Activated T-cell treated with anti-CD3 and anti-CD28 coated beads, Interleukin-2, amount 50 U/mL, for 72 hours (primary cell): ENCODE measurements at places on chromosomes 4 and X. TPM values are rescaled to one million over a fixed set of nuclear protein-coding genes. Genes with fewer than 3 reads are reported as not detected.

ZAR1 gene
- total RNA-seq, result not detected

CCKAR gene
- total RNA-seq, result not detected

CYSLTR1 gene
- total RNA-seq, result 2.9 TPM

GPR82 gene
- total RNA-seq, result not detected

GIMD1 gene
- total RNA-seq, result not detected

GRCh38 chr4:132437117-132437516, 712.0 kb upstream of the PCDH10 start:
- DNase-seq, result no peak
- no peak overlapping the region for H3K27ac ChIP-seq
- H3K27me3 ChIP-seq, result no peaks in the 10 kb centered on the region

DNA sequence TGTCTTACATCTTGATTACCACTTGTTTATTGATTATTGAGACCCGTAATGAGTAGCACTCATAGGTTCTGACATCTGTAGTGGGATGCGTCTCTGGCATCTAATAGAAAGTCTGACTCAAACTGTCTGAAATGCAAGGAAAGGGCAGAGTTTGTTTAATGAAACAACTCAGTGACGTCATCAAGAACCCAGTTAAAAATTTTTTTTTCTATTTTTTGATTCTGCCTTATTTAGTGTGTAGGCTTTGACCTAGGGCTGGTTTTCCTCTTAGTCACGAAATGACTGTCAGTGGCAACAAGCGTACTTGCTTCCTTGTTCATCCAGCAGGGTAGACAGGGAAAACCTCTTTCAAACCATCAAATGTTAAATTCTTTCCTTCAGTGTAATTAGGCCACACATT, 3.1 kb upstream of the CDKL5 start:
- H3K27ac ChIP-seq, result no peak overlapping the region
- peaks cover 6% of the 10 kb centered on the region for H3K27me3 ChIP-seq
- no peak for DNase-seq
- H3K4me3 ChIP-seq, result no peak overlapping the region
- no peaks in the 10 kb centered on the region for H3K36me3 ChIP-seq

GRCh38 chrX:7485061-7485460, 337.1 kb upstream of the PUDP start:
- H3K4me3 ChIP-seq, result no peak overlapping the region
- no peak overlapping the region for H3K27ac ChIP-seq
- H3K27me3 ChIP-seq, result no peaks in the 10 kb centered on the region
- H3K4me1 ChIP-seq, result no peaks in the 10 kb centered on the region
- H3K36me3 ChIP-seq, result no peaks in the 10 kb centered on the region
- DNase-seq, result no peak

DNA sequence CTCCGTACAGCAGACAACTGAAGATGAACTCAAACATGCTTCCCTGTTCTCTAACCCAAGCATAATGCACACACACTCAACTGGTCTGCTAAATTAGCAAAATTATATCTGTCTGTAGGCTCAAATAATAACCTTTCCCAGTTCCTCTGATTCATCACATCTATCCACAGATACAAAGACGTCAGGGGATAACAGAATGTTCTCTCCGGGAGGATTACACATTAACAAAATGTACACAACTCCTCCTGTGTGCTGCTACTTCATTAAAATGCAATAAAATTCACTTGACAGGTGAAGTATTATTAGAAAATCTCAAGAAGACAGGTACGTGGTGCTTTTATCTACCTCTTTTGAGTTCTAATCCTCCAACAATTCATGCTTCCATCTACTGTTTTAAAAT, 57.4 kb downstream of the FAT1 start:
- no peak overlapping the region for H3K27ac ChIP-seq
- DNase-seq, result no peak
- H3K4me1 ChIP-seq, result no peaks in the 10 kb centered on the region
- H3K27me3 ChIP-seq, result no peaks in the 10 kb centered on the region

DNA sequence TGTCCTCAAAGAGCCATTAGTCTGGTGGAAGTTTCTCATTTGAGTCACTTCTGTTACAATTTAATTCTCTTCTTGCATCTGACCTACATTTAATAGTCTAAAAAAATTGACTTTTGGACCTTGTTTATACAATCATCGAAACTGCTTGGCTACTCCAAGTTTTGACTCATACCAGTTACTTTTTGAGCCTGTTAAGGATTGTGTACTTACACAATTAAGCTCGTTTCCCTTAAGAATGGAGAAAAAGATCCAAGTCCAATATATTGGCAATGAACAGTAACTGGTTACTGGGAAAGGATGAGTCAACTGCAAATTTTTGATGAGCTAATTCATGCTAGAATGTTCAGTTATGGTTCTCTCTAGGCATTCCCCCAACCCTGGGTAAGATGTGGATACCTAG, 58.2 kb downstream of the DCX start:
- no peaks in the 10 kb centered on the region for H3K4me1 ChIP-seq
- no peak overlapping the region for H3K27ac ChIP-seq
- H3K27me3 ChIP-seq, result peaks cover 42% of the 10 kb centered on the region
- no peak for DNase-seq

GRCh38 chrX:9231491-9231890, 197.6 kb upstream of the FAM9B start:
- H3K27ac ChIP-seq, result no peak overlapping the region
- H3K36me3 ChIP-seq, result peaks cover 2% of the 10 kb centered on the region
- DNase-seq, result peak; percentile 5
- H3K4me3 ChIP-seq, result no peak overlapping the region

DNA sequence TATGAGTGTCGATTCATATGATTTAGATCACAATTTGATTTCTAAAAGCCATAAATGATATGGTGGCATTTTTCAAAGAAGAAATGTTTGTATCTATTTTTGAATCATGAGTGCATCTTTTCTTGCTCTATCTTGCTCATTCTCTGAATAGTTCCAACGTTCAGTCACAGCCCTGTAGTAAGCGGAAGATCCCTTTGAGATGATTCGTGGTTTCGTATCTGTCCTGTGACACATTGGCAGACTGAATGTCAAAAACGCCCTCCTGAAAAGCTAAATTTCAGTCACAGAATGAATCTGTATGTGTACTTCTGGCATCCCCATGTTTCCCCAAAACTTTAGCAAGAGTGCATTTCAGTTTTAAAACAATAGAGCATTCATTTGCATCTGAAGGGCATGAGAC, 1066.9 kb upstream of the TENM3 start:
- H3K4me3 ChIP-seq, result no peak overlapping the region
- no peak for DNase-seq
- H3K27ac ChIP-seq, result no peak overlapping the region
- no peaks in the 10 kb centered on the region for H3K4me1 ChIP-seq

DNA sequence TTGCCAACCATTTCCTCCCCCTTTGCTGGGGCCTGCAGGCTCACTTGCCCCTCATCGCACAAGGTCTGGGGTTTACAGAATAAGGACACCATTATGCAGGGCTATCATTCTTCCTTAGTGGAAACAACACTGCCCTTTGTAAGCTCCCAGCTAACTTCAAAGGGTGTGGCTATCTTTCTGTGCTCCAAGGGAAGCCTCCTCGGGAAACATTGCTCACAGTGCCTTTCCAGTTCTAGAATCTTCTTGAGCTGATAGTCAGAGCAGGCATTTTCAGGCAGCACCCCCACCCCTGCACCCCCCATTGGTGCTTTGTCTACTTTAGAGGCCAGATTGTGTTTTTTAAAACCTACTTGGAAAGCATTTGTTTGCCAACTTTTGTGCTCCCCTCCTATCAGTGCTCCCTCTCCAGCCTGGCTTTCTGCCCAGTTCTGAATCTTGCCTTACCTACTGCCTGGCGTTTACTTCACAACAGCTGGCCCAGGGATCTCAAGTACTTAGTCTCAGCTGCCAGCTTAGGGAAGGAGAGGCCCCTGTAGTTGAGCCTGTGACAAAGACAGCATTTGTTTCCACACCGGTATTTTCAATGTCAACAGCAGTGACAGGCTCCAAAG, 53.5 kb downstream of the PLAC1 start:
- no peak overlapping the region for H3K4me3 ChIP-seq
- H3K4me1 ChIP-seq, result peaks cover 27% of the 10 kb centered on the region
- H3K36me3 ChIP-seq, result peaks cover 6% of the 10 kb centered on the region
- H3K27ac ChIP-seq, result peak overlapping the region; percentile 75

GRCh38 chr4:135497563-135498152, 1296.1 kb upstream of the PABPC4L start:
- H3K36me3 ChIP-seq, result no peaks in the 10 kb centered on the region
- H3K27me3 ChIP-seq, result no peaks in the 10 kb centered on the region
- no peaks in the 10 kb centered on the region for H3K4me1 ChIP-seq
- H3K4me3 ChIP-seq, result no peak overlapping the region
- H3K27ac ChIP-seq, result no peak overlapping the region

- H3K27ac ChIP-seq, result no peak overlapping the region
- H3K4me1 ChIP-seq, result peaks cover 7% of the 10 kb centered on the region
- no peaks in the 10 kb centered on the region for H3K27me3 ChIP-seq
- no peaks in the 10 kb centered on the region for H3K36me3 ChIP-seq
- no peak overlapping the region for H3K4me3 ChIP-seq
These were observed 668.7 kb upstream of the CPEB2 start for GRCh38 chr4:14333616-14334015.

DNA sequence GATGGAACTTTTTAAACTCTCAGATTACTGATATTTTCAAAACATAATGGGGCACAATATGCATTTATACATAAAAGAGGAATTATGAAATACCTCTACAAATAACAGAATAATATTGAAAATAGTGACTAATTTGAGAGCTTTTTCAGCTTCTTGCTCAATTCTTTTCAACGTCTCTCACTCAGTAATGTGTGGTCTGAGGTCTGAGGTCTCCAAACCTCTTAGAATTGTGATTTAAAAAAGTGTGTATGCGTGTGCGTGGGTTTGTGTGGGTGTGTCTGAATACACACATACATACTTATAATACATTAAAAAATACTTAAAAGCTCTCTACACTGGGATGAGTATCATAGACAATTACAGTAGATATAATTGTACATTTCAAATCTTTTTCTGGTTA, 7.9 kb downstream of the NDNF start:
- peaks cover 41% of the 10 kb centered on the region for H3K27me3 ChIP-seq
- DNase-seq, result no peak
- H3K36me3 ChIP-seq, result no peaks in the 10 kb centered on the region
- no peak overlapping the region for H3K4me3 ChIP-seq

DNA sequence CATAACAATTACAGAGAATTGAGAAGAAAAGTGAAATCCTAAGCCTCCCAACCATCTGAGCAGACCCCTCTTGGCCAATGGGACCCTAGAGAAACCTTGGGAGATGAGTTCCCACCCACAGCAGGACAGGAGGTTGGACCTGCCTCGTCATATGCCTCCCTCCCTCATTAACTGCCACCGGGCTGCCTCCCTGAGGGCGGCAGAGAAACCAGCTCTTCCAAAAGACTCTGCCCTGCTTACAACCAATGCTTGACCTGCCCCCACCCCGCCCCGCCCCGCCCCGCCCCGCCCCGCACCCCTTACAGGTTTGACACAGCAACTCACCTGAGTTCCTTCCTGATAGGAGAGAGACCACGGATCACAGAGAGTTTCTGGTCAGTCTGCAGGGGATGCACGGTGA, 86.1 kb downstream of the ADRA2C start:
- H3K4me1 ChIP-seq, result no peaks in the 10 kb centered on the region
- no peak overlapping the region for H3K27ac ChIP-seq
- DNase-seq, result no peak
- H3K27me3 ChIP-seq, result peaks cover 14% of the 10 kb centered on the region

- H3K36me3 ChIP-seq, result peaks cover 14% of the 10 kb centered on the region
- DNase-seq, result peak; percentile 67
- H3K27me3 ChIP-seq, result peaks cover 7% of the 10 kb centered on the region
These were observed at the start of gene STAG2 for GRCh38 chrX:123961268-123962005. TSS of gene STAG2 (plus strand) at chrX:123961706. CDS start at chrX:124022628, 60,922 bp downstream.

DNA sequence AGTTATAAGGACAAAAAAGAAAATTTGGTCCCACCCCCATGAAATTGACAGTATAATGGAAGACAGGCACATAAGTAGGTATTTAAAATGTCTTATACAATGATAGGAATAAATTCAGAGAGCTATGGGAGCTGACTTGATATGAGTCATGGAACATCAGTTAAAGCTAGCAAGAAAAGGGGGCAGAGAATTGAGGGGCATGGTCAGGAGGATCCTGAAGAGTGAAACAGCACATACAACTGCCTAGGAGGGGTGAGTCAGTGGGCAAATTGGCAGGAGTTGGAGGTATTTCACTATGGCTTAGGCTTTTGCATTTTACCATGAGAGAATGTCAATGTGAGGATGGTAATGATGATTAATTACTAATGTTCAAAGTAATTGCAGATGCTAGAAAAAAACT, 95.4 kb upstream of the BANK1 start:
- no peaks in the 10 kb centered on the region for H3K4me1 ChIP-seq
- H3K36me3 ChIP-seq, result no peaks in the 10 kb centered on the region
- DNase-seq, result no peak
- no peak overlapping the region for H3K27ac ChIP-seq
